NCI-H510A (cell line): ENCODE measurements at places on chromosomes 6 and 20.

DNA sequence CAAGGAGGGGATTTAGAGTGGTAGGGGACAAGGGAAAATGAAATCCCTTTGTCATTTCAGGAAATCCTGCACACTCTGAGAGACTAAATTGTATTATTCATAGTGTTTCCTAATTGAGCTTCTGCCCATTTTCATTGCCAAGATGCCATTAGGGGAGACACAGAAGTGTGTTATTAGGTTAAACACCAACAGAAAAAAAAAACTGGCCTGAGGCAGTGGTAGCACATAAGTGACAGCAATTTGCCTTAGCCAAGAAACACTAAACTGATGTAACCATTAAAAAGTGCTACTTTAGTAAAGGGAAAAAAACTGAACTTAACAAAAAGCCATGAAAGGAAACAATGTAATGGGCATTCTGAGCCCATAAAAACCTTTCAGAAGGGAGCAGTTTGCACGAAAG is 270.5 kb upstream of the PLN start:
- DNase-seq: no peak

DNA sequence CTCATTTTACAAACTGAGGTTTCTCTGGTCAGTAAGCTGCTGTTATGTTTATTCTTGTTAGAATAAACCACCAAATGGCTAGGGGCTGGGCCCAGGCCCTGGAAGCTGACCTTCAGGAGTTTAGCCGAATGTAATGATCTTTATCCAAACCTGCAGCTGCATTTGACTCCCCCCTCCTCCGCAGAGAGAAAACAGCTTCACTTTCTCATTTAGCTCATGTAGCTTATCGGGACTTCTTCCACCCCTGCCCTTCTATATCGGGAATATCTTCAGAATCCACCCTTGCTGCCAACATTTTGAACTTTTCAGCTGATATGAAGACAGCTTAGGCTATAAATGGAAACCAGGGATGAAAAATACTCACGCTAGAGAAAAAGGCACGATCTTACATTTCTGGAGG is 102.6 kb downstream of the ZMYND8 start:
- DNase-seq: no peak

GRCh38 chr6:140966676-140967075 is 1166.0 kb upstream of the GJE1 start:
- DNase-seq: no peak

- no peak for DNase-seq
These were observed 272.5 kb upstream of the CDYL start for GRCh38 chr6:4503700-4504099.

DNA sequence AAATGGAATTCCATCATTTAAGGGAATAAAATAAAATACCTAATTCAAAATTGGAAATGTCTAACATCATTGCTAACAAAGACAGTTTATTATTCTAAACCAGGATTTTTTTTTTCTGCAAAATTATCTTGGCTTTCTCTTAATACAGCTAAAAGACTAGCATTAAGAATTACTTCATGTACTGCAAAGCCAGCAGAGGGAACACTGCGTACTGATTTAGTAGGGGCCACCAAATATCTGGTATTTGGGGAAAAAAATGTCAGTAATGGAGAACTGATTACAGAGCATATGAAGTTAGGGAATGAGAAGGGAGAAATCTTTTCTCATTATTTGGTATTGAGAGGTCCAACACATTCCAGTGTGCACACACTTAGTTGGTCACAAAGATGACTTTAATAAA is 3.2 kb upstream of the SOX4 start:
- no peak for DNase-seq

- no peak for DNase-seq
These were observed 9.0 kb downstream of the GNAS-AS1 start for GRCh38 chr20:58841539-58842264.
